ENCODE measurements at places on chromosomes 16 and 17.

- no peak for DNase-seq
Observed at GRCh38 chr16:57534881-57535658, 1.3 kb downstream of the CCDC102A start.

GRCh38 chr17:35708149-35708548, 23.3 kb upstream of the RASL10B start:
- DNase-seq, result no peak

DNA sequence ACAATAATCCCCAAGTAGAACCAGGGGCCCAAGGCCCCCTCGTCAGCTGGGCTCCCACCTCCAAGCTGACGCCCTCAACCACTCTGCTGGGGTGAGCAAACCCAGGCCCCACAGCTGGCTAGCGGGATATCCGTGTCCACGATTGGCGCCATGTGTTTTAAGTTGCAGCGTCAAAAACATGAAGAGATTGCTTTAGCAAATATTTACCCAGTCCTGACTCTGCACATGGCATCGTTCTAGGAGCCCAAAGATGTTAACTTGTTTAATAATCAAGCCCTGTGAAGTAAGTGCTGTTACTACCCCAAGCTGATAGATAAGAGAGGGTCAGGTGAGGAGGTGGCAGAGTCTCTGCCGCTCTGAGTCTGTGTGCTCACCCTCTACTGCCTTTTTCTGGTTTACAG, 344 bp upstream of the SEPTIN12 start:
- DNase-seq, result no peak

- DNase-seq, result no peak
Observed at GRCh38 chr16:51008607-51009006, 142.5 kb downstream of the SALL1 start.

- DNase-seq, result no peak
Observed at GRCh38 chr17:51472670-51473205, 212.4 kb downstream of the UTP18 start.

DNA sequence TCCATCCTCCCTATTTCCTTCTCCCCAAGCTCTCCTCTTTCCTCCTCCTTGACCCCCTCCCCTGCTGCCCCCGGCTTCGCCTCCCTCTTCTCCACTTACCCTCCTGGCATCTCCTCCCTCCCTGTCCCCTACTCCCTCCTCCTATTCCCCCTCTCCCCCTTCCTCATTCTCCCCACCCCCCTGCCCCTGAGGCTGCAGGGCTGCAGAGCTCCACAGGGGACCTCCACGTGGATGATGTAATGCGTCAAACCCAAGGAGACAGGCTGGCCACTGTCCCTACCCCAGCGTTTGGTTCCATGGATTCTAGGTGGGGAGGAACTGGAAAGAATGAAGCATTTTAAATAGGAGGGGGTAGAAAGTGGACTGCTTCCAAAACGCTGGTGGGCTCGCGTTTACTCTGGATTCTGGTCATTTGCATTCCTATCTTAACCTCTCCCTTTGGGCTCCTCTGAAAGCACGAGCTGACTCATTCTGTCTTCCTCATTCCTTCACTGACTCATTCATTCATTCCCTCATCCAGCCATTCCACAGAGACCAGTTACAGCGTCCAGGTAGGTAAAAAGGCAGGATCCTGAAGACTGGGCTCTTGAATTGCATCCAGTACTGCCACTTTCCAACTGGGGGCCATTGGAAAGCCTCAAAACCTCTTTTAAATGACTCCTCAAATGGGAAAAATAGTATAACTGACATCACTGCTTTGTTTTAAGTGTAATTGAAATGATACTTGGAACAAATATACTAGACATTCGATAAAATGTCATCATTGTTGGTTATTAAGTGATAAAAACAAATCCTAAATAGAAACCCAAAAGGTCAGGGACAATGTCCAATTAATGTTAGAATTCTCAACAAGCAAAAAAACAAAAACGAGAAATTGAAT, 943 bp upstream of the COTL1 start:
- peak; percentile 51 for DNase-seq

DNA sequence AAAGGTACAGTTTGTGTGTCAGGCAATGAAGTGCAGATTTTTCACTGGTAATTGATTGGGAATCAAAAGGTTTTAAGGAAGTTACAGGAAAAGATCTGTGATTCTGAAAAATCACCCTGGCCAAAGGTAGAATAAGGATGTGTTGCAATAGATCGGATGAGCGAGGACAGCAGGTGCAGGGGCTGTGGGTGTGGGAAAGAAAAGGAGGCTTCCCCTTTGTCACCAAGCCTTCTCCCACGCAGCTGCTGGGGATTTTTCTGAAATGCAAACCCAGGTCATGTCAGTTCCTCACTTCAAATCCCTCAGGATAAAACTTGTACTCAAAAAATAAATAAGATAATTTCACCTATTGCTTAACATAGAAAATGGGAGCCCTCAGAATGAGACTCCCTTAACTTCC, 47.9 kb upstream of the ARHGAP17 start:
- DNase-seq, result no peak

- DNase-seq, result peak; percentile 18
Observed at GRCh38 chr16:7313170-7313569, 19.5 kb upstream of the RBFOX1 start.

GRCh38 chr17:76515274-76515949, 14.2 kb upstream of the RHBDF2 start:
- no peak for DNase-seq

DNA sequence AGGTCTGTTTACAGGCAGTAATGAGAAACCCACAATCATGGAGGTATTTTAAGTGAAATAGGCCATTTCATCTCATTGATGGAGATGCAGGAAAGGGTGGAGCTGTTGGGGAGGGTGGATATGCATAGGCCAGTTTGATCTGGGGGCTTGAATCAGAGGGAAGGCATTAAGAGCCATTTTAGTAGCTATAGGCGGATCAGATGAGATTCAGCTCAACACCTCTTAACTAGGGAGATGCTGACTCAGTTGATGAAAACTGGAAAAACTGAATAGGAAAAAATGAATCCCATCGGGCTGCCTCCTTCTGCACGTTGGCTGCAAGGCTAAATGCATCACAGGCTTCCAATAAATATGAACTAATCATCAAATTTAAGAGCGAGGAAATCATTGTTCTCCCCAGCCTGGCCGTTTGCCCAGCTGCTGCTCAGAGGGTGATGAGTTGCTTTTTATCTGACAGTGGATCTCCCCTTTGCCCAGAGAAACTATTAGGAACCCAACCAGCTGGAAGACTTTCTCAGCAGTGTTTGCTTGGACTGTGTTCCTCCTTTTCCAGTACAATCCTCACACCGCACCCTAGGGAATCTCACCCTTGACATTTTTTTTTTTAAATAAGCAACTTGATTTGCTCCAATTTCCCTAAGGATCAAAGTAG, 149.6 kb downstream of the SOX9 start:
- no peak for DNase-seq

- DNase-seq, result no peak
Observed at GRCh38 chr16:4918781-4919251, 18.1 kb downstream of the PPL start.

DNA sequence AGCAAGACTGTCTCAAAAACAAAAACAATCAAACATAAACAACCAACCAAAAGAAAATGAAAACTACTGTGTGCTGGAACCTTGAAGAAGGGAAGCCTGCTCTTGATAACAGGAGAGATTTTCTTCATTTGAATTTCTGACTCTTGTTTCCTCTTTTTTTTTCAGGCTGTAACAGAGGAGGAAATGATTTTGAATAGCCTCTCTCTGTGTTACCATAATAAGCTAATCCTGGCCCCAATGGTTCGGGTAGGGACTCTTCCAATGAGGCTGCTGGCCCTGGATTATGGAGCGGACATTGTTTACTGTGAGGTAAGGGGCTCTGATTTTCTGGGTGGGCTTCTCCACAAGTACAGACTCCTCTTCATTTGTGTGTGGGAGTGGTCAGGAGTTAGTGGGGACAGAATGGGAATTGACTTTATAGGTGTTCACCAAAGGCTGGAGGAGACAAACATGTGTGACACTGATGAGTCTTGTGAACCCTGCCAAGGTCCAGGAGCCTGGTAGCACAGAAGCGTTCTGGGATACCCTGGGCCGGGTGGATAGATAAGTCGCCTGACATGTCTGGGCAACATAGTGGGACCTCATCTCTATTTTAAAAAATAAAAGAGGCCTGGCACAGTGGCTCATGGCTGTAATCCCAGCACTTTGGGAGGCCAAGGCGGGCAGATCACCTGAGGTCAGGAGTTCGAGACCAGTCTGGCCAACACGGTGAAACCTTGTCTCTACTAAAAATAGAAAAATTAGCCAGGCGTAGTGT, 14.9 kb downstream of the DUS2 start:
- DNase-seq, result no peak

- no peak for DNase-seq
Observed at GRCh38 chr16:11404603-11405002, 59.3 kb downstream of the RMI2 start.

DNA sequence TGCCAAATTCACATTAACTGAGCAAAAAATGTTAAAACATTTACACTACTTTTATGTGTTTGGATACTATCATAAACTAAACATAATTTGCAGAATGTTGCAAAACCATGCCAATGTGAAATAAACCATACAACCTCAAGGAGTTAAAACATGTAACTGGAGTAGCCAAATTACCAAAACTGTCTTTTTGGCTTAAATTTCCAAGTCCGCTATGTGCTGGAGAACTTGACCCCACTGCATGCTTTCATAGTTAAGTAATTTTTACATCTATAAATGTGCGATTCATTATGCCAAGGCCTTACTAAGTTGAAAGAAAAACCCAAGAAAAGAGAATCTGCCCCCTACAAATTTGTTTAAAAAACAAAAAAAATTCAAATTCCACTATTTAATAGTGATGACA, 28.2 kb downstream of the BRD7 start:
- no peak for DNase-seq

- no peak for DNase-seq
Observed at GRCh38 chr17:27600471-27600870, 30.5 kb upstream of the LGALS9 start.

- DNase-seq, result no peak
Observed at GRCh38 chr17:74853669-74854068, 6.0 kb downstream of the GRIN2C start.

DNA sequence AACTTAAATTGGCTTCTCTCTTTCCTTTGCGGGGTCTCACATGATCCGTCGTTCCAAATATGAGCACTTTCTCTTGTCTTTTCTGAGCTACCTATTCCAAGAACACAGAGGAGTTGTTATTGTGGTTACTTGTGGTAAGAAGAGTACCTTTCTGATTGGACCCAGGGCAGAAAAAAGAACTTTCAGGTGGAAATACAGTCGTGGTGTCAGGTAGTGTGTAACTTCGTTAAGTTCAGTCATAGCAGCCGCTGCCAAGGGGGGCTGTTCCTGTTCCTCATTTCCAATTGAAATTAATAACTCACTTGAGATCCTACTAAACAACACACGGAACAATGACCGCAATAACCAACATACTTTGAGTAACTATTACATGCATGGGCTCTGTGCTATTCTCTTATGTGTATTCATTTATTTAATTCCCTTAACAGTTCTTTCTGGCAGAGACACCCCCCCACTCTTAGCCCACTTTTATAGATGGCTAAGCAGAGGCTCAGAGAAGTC, 681.7 kb downstream of the MAF start:
- no peak for DNase-seq

GRCh38 chr16:13733561-13733960, 186.4 kb upstream of the ERCC4 start:
- DNase-seq, result no peak

DNA sequence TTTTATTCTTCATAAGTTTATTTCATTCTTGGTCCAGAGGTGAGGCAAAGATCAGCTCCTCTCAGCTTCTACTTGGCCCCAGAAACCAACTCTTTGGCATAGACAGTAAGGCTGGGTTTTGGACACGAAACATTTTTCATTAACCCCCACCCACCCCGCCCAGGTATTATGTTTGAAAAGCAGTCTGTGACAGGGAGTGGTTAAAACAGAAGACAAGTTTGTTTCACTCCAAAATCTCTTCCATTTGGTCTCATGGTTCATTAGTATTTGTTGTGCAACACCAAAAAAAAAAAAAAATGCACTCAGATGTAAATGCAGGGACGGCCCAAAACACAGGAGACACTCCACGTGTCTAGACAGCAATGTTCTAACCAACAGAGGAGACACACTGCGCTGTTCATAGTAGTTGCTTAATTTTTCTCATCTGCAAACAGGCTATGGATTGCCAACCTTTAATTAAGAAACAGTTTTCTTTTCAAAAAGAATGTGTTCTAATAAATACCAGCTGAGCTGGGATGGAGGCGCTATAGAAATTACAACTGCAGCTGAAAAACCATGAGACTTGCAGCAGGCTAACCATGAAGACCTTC, 39.8 kb upstream of the MMP2 start:
- no peak for DNase-seq

GRCh38 chr16:24834459-24835335, 11.1 kb upstream of the SLC5A11 start:
- peak; percentile 31 for DNase-seq

DNA sequence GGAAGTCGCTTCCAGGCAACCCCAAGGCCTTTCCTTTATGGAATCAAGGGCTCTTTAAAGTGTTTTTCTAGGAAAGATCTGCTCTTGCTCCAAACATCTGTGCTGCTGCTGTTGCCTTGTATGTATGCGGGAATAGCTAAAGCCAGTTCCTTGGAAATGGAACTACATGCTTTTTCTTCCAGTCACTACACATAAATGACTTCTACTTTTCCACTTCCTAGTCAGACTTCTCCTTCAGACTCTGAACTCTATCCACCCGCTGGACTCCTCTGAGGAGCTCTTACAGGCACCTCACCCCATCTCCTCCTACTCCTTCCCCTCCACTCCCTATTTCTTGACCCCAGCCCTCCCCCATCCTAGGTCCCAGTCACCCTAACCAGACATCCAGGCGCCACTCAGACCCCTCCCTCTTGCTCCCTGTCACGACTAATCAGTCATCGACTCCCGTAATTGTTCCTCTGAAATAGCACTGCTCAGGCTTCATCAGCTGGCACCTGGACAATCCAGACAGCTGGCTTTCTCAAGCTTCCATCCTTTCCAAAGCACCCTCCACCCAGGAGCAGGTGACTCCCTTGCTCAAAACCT, 15.0 kb upstream of the PEMT start:
- DNase-seq, result no peak

DNA sequence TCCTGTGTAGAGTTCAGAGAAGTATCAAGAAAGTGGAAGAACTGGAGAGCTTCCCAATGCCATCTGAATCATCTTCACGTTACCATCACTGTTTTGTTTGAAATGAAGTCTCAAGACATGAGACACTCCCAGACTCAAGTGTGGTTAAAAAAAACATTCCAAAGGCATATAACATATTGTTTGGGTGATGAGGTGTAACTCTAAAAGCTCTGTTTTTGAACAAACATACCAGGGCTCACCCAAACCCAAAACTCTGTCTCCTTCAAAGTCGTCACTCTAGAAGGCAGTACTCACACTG, 6.3 kb upstream of the ZCCHC14 start:
- DNase-seq, result no peak

DNA sequence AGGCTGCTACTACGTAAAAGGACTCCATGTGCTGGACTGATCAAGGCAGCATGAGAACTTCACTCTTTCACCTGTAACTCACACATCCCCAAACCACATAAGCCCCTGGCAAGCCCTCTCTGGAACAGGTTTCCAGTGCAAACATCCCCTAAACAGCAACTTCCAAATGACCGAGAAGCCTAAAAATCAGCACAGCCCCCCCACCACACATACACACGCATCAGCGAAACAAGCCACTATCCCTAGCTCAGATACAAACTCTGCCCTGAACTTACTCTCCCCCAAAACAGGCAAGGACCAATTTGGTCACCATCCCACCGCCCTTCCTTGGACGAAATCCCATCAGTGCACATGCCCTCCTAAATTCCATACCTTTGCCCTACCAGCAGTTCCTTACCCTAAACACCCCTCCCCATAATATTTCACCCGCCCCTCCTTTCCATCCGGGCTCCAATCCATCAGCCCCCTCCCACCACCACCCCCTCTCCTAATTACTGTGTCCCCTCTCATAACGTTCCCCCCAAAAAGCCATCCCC, 735 bp downstream of the LSM12 start:
- DNase-seq, result no peak

- peak; percentile 19 for DNase-seq
Observed at GRCh38 chr16:69286941-69287713, 24.0 kb upstream of the VPS4A start.

Data from COLO829 (cell line).